ENCODE measurements at places on chromosomes 1 and 21.

DNA sequence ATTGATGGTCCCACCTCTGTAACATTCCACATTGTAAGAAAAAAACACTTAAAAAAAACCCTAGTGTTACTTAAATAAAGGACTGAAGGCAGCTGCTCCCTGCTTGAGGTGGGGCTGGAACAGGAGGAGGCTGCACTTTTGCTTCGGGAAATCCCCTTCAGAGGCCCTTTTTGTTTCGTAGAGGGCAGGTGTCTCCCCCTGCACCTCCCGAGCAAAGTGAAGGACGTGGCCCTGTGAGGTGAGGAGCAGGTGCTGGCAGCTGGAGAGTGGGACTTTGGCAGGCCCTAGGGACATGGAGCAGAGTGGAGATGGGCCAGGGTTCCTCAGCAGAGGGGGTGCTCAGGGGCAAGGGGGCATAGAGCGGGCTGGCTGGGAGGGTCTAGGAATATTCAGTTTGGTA, 33.4 kb upstream of the WNT4 start:
- DNase-seq, result peak; percentile 31

DNA sequence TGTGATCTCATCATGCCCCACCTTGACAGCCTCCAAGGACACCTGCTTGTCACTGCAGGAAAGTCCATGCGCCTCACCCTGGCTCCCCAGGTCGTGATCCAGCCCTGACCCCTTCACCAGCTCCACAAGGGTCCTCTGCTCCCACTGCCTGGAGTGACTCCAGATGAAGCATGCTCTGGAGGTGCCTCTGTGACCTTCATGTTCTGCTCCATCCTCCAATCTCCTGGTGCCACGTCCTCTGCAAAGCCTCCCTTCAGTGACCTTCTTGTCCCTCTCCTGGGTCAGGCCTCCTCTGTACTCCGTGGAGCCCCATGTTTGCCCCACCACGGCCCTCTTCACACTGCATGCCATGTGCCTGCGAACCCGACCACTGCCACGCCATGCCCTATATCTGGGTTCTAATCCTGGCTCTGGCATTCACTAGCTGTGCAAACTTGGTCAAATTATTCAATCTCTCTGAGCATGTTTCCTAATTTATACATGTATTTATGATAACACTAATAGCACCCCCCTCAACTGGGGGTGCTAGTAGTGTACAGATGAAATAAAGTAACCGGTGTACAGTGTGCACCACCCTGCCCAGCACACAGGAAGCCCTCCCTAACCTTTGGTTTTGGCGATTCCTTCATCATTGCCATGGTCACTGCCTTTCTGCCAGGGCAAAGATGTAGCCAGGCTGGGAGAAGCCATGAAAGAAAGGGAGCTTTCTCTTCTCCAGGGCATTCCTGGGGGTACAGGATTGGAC, 77.4 kb downstream of the STUM start:
- no peak for DNase-seq

DNA sequence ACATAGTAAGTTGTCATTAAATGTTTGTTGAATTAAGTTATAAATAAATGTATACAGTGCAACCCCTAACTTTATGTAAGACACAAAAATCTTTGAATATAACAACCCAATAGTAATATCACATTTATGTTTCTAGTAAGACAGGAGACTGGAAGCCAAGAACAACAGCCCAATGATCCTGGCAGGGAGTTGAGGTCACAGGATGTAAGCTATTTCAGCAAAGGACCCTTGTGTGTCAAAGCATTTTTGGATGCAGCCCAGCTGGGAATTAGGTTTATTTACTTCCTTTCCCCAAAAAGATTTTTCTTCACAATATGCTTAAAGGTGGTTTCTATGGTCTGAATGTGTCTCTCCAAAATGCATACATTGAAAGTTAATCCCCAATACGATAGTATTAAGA, 34.0 kb upstream of the ABCA4 start:
- DNase-seq, result no peak

DNA sequence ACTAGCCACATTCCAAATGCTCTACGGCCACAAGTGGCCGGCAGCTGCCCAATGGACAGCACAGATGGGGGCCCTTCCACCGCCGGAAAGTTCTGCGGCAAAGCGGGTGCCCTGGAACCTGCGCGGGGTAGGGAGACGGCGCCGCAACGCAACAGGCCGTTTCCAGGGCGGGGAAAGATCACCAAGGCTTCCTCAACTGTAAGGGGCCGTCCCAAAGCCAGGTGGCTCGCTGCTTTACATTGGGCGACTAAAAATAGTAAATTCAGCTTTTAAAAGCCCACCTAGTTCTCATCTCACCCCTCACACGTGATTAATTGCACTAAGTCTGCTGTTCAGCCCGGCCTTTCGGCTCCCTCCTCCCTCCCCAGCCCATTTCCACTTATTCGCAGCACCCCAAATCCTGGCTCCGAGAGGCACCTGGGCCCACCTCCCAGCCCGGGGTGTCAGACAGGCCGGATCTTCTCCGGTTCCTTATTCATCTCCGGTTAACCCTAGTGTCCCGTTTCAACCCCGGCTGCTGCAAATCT, 643 bp downstream of the CFAP298 start:
- DNase-seq, result peak; percentile 33

GRCh38 chr21:41321908-41322495, 5.4 kb downstream of the FAM3B start:
- no peak for DNase-seq

DNA sequence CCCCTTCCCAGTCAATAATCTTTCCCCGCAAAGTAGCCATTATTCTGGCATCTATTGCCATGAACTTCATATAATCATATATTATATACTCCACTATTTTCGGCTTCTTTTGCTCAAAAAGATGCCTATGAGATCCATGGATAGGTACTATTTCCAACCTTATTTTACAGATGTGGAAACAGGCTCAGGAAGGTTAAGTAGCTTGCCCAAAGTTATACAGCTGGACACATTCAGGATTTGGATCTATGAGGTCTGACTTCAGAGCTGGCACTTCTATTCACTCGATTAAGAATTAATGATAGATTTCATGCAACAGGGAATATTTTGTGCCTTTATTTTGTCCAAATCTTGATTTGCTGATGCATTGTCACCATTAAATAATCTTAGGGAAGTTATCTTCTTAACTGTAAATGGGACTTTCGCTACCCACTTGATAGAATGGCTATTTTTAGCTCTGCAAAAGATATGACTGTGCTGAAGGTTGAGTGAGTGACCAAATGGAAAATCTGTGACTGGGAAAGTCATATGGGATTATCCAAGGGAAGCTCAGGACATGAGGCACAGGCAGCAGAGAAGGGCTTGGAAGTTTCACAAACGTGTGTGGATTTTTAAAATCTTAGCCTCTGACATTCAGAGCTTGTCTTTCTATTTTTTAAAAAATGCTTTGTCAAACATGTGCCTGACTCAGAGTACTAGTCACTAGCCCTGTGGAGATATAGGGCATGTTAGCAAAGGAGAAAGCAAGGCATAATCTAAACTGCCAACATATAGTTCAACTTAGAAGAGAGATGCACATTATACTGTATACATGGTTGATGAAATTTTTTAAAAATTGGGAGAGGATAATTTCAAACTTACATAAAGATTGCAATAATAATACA, 36.5 kb downstream of the GIPC2 start:
- no peak for DNase-seq

DNA sequence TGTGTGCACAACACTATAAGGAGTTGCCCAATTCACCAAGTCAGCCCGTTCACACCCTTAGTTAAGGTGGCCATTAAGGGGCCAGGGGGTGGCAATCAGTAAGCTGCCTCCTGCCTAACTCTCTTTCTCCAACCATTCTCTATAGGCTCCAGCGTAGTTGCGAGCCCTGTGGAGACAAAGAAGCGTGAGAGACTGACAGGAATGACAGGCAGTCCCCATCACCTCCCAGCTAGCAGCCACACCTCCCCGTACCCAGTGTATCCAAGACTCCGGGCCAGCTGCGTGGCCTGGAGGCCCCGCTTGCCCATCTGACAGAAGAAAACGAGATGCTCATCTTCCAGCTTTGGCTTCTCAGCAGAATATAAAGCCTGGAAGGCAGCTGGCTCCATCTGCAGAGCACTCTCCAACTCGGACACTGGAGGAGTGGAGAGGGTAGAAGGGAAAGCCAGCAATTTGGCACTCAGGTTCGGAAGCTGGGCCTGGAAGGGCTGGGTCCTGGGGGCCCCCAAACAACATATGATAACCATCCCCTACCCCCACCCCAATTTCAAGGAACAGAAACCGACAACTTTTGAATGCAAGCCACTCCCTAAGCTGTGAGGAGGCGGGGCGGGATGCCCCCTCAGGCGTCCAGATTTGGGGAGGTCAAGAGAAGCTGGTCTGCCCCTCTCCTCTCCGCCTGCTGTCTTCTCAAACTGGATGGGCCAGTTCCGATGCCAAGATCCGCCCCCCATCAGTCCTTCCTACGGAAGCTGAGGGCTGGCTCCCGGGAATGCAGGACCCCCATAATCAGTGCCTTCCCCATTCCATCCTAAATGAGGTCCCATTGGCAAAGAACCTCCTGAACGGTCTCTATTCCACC, 872 bp downstream of the TSTD1 start:
- DNase-seq, result no peak

Measured in stimulated activated CD4-positive, alpha-beta T cell treated with anti-CD3 and anti-CD28 coated beads, Interleukin-4, amount 100 ng/mL, for 1 hour (primary cell).